ENCODE measurements at places on chromosomes 6 and 20.

- DNase-seq, result no peak
Measured at GRCh38 chr6:80553071-80553740, 446.7 kb downstream of the BCKDHB start.

DNA sequence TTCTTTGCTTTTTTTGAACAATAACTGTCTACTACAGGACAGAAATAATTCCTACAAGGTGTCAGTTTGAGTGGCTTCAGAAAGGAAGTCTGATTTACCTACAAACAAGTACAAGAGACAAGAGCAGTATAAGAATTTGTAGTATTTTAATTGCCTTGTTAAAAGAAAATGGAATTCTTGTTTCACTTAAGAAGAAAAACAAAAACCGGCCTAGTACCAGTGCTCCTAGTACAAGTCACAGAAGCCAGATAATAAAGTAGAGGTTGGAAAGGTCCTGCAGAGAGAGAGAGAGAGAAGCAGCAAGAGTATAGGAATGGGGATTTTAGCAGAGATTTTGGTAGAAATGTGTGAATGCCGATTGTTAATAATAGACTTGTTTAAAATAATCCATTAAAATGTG lies 6.4 kb downstream of the TAB2 start:
- no peak for DNase-seq

GRCh38 chr6:111399626-111400025 lies 83.4 kb downstream of the REV3L start:
- no peak for DNase-seq

GRCh38 chr6:139284789-139285188 lies 7.0 kb downstream of the TXLNB start:
- DNase-seq, result no peak

DNA sequence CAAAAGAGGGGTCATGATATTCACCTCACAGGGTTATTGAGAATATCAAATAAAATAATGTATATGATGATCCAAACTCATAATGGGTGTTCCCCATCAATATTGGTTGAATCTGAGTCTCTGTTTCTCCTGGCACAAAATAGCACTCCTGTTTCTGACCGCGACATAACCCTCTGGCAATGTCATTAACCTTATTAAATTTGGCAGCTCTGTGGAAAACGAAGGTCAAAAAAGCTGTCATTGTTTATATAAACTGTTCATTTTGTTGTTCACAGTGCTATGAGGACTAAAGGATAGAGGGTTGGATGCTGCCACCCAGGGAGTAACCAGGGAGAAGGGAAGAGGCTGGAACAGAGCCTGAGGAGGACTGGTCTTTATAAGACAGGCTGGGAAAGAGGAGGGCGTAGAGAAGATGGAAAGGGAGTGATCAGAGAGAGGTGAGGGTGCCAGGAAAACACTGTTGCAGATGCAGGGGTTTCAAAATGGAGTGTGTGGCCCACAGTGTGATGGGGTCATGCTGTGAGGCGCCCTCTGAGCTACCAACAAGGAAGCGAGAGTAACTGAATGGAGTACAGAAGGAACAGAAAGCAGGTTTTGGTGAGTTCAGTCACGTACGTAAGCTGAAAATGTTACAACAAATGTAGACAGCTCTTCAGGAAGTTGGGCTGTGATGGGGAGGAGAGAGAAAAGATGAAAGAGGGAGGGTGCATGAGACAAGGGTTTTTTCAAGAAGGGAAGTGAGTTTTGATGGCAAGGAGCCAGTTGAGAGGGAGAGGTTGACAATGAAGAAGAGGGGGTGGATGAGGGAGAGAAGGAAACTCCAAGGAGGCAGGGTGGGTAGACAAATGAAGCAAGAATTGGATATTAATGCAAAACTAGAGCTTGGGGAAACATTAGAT lies 251.6 kb upstream of the TAB2 start:
- DNase-seq, result no peak

DNA sequence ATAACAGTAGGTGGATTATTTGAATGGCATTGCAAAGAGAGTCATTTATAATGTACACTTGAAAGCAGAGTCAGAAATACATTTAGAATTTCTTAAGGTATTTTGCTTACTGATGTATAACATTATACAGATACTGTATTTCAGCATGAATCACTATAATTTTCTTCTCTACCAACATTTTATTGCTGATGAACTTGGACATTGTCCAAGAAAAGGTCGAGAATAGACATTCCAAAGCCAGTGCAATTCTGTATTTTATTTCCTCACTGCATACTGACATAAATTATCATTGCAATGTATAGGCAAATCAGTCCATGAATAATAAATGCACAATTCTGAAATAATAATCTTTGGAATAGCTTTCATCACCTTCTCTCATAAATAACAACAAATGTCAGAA lies 1420.0 kb upstream of the EYS start:
- no peak for DNase-seq

DNA sequence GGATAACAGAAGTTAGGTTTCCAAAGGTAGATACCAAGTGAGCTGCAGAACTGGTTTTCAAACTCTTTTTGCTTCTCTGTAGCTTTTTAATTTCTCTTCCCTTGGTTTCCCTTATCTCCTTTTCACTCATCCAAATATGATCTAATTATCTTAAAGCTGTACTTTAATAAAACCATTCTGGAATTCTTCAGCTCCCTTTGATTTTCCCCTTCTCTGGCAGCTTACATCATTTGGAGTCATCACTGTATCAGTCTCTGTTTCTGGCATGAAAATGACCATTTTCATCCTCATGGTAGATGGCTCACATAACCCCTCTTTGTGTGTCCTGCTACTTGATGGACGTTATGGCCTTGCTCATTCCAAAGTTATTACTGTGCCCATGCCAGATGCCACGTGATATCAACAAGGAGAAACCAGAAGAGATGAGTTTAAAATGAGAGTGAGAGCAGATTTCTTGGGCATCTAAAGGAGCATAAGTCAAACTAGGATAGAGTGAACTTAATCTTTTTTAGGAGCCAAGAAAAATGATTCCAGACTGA lies 620.2 kb downstream of the QKI start:
- DNase-seq, result no peak

- DNase-seq, result peak; percentile 38
Measured at GRCh38 chr6:30955367-30956042, 14.7 kb downstream of the MUCL3 start.

- no peak for DNase-seq
Measured at GRCh38 chr20:13554076-13554475, 84.7 kb downstream of the TASP1 start.

DNA sequence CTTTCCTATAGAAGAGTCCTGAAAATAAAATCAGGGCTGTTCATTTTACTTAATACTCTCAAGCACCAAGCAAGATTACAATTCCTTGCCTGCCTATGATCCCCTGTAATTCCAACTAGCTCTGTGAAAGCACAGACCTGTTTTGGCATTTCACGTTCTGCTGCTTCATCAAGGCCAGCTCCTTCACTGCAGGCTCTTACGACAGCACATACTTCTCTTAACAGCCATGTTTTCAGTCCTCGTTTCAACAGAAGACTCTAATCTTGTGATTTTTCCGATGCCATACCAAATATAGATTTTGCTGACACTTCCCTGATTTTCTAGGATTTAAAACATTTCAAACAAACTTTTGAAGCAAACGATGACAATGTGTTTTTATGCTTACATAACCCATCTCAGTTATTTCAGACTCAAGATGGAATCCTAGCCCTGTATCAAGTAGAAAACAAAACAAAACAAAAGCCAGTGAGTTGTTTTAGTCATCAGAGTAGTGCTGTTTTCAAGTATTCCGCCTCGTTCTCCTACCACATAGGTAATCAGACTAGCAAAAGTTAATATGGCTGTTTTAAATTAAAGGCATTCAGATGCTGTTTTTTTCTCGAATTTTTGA lies 616.5 kb upstream of the CITED2 start:
- DNase-seq, result no peak

DNA sequence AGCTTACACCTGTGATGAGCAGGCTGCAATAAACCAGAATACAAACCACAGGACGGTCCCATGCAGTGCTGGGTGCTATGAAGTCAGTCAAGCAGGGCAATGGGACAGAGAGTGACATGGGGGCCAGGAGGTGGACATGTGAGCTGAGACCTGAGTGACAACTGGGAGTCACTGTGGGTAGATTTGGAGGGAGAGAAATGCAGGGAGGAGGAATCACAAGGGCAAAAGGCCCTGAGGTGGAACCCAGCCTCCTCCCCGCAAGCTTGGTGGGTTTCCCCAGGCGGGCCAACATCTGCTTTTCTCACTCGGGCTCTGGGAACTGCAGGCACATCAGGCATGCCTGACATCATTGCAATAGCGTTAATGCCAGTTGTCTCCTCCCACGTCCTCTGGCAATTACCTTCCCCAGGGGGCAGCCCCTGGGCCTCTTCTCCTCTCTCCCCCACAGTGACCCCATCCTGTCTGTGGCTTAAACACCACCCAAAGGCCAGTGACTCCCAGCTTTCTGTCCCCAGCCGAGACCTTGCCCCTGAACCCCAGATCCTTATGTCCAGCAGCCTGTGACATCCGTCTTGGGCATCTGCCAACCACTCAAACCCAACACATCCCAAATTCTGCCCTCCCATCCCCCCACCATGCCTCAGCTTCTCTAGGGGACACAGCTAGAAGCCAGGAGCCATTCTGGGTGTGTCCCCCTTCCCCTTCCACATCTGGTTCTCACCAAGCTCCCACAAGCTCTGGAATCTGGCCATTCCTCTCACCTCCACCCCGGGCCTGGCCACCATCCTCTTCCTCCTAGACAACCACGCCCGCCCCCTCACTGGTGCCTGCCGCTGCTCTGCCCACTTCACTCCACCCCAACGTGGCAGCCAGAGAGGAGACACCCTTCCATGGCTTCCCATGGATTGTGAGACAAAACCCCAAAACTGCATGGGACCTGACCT lies 28.2 kb downstream of the PDRG1 start:
- no peak for DNase-seq

DNA sequence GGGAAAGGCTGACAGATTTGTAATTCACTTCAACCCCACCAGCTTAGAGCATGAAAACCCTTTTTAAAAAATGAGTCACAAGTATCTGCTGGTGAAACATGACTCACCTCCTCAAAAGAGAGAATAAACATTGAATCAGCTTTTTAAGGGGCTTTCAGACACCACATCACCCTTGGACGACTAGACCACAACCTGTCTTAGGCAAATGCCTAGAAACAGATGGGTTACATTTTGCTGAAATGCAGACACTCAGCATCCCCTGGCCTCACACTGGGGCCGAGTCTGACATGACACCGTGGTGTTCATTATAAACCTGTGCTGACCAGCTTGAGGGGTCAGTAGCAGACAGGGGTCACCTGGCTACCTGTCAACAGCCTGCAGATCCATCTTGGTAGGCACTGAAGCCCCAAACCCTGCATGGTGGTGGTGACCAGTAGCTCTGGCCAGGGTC lies 175.3 kb upstream of the CST7 start:
- no peak for DNase-seq

DNA sequence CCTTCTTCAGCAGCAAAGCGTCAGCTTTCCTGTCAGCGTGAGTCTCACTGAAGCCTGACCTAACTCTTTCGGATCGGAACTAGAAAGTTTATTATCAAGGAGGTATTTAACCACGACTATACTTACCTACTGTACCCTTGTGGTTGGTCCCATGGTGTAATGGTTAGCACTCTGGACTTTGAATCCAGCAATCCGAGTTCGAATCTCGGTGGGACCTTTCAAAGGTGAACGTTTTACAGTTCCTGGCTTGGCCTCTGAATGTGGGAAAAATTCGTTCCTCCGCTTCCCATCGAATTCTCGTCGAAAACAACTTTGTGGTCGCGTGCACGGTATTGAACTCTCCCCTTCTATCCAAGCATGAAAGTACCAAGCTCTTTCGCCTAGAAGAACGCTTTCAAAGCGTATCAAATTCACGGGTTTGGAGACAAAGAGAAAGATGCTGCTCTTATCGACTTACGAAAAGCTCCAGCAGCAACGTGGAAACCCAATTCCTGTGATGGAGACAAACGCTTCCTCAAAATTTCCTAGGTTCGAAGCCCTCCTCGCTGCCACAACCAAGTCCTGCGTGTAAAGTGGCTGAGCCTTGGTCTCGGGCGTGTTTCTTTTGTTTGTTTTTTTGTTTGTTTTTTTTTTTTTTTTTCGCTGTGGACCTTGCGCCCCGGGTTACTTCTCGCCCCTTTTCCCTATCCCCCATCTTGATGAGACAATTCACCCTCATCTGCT lies 63.7 kb downstream of the GPX5 start:
- no peak for DNase-seq

- DNase-seq, result no peak
Measured at GRCh38 chr6:52696418-52696817, 25.5 kb downstream of the TMEM14A start.

- no peak for DNase-seq
Measured at GRCh38 chr6:112061605-112062004, 7.7 kb downstream of the CCN6 start.

DNA sequence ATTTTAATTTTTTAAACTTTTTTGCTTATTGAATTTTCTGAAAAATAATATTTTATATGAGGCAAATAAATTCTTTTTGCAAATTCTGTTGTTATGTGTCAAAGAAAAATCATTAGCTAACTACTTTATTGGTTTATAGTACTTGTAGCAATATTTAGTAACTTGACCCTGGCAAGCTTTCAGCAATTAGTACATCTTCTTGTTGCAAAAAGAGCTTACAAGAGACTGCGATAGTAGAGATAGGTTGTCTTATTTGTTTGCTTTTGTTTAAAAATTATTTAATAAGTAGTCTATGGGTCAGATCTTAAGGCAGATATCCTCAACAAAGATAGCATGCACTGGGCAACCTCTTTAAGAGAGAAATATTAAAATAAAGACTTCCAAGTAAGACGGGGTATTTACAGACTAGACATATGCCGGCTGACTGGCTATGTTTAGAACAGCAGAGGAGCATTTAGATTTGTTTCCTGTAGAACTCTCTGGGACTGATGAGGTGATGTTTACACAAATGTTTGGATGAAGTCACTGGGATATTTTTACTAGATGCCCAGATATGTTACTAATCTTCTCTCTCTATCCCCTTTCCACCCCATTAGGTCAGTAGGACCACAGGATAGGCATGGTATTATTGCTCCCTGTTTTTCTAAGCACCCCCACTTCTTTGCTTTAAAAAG lies 25.0 kb downstream of the VGLL2 start:
- no peak for DNase-seq

DNA sequence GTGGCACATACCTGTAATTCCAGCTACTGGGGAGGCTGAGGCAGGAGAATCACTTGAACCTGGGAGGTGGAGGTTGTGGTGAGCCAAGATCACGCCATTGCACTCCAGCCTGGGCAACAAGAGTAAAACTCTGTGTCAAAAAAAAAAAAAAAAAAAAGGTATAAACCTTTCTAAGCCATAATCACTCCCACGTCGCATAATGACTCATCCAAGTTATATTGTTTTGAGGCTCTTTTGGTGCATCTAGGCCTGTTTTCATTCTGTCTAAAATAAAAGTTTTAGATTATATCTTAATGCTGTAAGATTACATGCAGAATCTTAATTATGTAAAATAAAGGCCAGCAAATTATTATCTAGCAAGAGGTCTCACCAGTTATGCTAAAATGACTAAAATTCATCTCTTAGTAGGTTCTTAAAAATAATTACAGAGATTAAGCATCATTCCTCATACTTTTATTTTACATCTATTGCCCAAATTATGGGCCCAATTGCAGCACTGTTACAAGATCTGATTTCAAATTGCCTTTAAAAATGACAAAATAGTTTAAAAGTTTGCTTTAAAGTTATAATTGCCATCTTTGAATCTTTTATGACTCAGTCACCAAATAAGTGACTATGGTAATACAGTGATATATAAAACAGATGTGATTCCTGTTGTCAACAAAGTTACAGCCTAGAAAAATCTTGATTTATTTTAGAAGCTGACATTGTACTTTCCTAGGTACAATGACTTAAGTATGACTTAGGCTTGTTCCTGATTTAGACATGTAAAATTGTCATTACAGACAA lies 10.4 kb upstream of the SUMO4 start:
- DNase-seq, result no peak

GRCh38 chr6:116387374-116387773 lies 16.6 kb downstream of the DSE start:
- no peak for DNase-seq
